DND-41 (cell line): ENCODE measurements at places on chromosomes 4 and X.

DNA sequence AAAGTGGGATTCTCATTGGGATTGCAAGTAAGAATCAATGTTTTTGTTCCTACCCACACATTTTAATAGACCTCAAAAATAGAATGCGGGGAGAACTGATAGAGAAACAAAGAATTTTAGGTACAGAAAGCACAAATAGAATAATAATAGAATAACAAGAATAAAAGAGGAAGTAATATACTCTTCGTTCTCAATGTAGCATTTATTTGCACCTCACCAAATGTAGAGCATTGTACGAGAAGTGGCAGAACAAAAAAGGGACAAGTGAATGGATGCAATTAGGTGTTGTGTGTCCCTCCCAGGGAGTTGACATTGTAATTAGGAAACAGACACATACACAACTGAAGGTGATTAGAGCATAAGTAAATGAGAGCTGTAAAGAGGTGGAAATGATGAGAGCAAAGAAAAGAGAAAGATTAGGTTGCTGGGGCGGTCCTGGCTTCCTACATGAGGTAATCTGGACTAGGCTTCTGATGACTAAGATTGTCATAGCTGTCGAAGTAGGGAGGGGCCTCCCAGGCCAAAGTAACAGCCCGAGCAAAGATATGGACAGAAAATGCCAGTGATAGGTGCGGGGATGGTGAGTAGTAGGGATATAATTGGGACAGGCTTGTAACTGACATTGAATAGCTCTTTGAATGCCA, 10.4 kb downstream of the RAB9A start:
- no peak for DNase-seq

- DNase-seq = no peak
Measured at GRCh38 chr4:82172186-82172585, 201.6 kb downstream of the HNRNPD start.

GRCh38 chr4:52588771-52589591, 70.1 kb downstream of the USP46 start:
- no peak for DNase-seq

DNA sequence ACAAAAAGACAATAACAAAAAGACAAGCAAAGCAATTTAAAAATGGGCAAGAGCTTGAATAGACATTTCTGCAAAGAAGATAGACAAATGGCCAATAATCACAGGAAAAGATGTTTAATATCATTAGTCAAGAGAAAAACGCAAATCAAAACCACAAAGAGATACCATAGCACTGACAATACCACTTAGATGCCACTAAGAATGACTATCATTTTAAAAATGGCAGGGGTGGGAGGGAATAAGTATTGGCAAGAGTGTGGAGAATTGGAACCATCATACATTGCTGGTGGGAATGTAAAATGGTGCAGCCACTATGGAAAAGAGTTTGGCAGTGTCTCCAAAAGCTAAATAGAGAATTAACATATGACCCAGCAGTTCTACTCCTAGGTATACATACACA, 15.1 kb upstream of the EXOC1 start:
- DNase-seq = no peak

DNA sequence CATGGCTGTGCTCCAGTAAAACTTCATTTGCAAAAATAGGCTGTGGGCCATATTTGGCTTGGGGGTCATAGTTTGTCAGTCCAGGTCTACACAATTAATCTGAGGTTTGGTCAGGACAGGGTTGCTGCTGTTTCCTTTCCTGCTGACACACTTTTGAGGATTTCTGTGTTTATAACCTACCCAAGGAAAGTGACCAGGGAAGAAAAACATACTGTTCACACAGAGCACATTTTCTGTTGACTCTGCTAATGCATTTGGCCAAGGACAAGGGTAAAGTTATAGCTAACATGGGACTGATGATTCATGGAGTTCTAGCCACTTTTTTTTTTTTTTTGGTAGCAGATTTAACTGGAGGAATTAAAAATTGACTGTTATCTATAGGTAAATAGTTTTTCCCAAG, 43.9 kb upstream of the GEMIN8 start:
- no peak for DNase-seq

- no peak for DNase-seq
Measured at GRCh38 chr4:168713253-168713652, 216.4 kb downstream of the PALLD start.

DNA sequence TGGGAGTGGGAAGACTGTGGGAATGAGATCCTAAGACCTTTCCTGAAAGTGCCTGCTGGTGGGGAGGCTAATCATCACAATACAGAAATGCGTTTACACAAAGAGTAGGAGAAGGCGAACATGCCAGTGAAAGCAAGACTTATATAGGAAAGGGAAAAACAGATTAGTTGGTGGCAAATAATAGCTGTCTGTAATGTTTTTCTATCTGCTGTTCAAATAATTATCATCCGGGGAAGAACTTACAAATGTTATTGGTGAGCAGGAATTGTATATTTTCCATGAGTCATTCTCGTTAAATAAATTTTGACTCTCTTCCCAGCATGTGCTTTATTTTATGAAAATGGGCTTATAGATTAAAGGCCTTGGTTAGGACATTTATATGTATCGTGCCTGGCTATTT, 196.5 kb downstream of the ARHGAP10 start:
- DNase-seq = no peak

DNA sequence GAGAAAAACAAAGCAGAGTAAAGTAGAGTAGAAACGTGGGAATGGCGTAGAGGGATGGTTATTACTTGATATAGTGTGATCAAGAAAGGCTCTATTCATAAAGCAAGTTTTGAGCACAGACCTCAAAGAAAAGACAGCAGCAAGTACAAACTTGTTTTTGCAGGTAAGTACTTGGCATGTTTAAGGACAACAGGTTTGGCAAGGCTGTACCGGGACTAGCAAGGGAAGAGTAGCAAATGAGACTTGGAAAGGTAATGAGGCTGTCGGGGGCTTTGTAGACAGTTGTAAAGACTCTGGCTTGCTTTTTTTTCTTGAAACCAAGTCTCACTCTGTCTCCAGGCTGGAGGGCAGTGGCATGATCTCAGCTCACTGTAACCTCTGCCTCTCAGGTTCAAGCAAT, 40.9 kb downstream of the NEK1 start:
- DNase-seq = no peak

DNA sequence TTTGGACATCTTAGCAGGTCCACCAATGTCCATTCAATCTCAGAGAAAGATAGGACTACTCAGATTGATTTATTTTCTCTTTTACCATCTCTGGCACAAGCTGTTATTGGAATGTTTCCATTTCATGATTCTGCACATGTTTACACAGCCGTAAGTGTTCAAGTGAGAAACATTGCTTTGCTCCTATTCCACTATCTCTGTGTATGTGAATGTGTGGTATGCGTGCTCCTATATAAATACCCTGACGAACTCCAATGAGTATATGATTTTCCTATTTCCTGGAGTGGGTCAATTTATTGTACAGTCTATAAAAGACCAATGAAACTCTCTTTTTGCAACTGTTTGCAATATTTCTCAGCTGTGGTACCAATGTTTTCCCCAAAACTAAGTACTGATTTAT, 221.0 kb upstream of the GALNT7 start:
- no peak for DNase-seq

- no peak for DNase-seq
Measured at GRCh38 chr4:80311130-80311529, 24.4 kb upstream of the CFAP299 start.

- DNase-seq = no peak
Measured at GRCh38 chrX:15606136-15606535, 5.4 kb upstream of the ACE2 start.

DNA sequence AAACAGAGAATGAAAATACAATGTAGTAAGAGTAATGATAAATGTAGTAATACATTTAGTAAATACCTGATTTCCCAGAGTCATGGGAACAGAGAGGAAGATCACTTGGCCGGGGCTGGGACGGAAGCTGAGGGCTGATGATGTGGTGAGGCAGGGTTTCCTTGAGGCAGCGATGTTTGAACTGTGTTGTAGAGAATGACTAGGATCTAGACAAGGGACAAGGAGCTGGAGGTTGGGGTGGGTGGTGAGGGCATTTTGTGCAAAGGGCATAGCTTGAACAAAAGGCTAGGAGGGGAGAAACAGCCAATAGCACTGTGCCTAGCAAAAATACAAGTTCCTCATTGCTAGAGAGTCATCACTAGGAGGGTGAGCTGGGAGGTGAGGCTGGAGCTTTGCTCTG, 64.3 kb upstream of the RAPGEF2 start:
- no peak for DNase-seq

GRCh38 chr4:128488055-128488705, 200.6 kb upstream of the PGRMC2 start:
- no peak for DNase-seq

DNA sequence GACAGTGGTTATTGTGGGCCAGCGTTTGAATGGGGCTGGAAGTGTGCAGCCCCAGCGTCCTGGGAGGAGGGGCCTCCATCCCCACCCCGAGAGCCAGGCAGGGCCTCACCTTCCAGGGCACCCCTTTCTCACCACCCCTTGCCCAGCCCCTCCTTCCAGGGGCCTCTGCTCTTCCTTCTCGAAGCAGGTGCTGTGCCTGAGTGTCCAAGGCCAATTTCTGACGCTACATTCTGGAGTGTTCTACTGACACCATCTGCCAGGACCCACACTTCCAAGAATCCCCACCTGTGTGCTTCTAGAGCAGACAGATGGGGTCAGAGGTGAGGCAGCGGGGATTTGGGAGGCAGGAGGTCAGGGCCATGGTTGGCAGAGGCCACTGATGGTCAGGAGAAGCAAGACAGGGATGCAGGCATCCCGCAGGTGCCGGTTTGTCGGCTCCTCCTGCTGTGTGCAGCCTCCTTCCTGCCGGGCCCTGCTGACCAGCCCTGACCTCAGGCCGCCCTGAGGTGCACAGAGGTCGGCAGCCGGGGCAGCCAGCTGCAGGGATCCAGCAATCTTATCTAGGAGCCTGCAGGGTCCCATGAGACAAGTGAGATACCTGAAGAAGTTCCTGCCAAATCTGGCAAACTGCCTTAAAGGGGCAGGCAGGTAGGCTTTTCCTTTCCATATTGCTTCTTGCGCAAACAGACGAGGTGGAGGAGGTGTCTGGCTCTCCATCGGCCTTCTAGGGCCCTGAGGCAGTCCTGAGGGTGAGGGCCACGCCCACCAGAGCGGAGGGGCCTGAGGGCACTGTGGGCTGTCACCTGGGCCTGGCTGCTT, 18.8 kb downstream of the MSANTD1 start:
- no peak for DNase-seq

DNA sequence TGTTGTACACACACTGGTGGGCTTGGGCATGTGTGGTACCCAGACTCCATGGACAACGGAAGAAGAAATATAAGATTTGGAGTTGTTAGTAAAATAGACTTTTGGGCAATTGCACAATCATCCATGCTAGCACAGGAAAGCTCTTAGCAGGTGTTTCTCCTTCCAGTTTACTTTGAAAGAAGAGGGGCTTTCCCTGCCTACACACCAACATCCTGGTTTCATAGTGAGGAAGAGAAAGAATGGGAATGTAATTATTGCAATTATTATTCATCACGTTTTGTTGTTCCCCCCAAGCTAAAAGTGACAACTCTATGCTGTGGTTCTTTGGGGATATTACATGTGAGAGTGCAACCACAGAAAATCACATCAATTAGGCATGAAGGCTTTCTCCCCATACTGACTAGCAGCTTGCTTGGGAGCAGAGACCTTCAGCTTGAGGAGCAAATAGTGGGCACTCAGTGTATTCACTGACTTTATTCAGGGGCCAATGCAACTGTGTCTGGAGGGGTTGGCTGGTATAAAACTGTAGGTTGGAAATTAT, 57.2 kb upstream of the PUDP start:
- DNase-seq = no peak

- DNase-seq = no peak
Measured at GRCh38 chr4:15327311-15328298, 100.2 kb upstream of the C1QTNF7 start.

DNA sequence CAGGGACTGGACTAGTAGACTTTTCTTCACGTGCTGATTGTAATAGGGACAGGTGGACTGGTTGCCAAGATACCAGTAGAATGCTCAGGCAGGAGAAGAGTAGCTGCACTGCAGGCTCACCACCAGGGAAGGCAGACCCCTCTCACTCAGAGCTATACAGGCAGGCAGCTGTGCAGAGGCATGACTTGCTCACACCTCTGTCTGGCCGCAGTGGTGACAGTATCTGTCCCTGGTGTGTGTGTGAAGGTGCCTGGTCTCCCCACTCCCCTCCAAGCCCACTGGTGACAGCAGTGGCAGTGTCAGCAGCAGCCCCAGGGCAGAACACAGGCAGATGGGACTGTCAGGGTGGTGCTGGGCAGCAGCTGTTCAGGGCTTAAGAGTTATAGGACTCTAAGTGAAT, 140.7 kb downstream of the RPS6KA6 start:
- DNase-seq = no peak

DNA sequence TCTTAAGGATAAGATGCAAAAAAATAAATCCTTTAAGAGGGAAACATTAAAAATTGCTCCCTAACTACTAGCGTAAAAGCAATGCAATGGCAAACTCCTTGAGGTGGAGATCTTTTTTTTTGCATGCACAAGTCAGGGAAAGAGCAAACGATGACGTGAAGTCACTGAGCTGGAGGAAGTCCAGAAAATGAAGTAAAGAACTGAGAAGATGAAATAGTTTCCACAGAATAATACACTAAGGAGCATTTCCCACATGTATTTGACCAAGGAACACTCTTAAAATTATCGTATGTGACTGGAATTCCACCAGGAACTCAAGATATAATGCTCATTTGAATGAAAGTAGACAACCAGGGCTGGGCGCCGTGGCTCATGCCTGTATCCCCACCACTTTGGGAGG, 21.0 kb upstream of the DOCK11 start:
- DNase-seq = no peak

- DNase-seq = no peak
Measured at GRCh38 chr4:115152081-115152480, 38.7 kb upstream of the NDST4 start.

DNA sequence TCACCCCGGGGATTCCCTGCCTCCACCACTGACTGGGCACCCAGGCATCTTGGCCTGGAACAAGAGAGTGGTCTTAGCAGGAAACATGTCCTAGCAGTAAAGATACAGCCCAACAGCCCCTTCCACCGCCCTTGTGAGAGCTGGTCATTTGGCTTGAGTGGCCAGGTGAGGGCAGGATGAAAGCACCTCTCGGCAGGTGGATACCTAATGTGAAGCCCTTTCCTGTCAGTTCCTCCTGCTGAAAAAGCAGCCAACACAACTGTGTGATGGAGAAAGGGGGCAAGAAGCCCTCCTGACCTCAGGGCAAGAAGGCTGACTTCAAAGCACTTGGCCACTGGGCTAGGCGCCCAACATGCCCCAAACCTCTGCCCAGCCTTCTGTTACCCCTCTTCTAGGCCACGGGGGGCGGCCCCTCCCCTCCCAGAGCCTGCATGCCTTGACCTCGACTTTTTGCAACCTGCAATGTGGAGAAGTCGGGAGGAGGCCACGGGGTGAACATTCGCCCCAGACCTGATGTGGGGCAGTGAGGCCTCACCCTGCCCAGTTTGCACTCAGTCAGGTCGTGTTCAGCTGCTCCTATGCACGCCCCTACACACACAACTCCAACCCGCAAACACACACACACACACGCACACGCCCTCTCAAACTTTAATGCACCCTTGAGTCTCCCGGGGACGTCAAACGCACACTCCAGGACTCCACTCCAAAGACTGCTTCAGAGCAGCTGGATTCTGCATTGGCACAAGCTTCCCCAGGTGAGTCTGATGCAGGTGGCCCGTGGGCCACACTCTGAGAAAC, 1.1 kb downstream of the LGI2 start:
- DNase-seq = no peak

GRCh38 chr4:52358883-52359321, 300.2 kb downstream of the USP46 start:
- no peak for DNase-seq
